ENCODE measurements at places on chromosomes 5 and 9.

DNA sequence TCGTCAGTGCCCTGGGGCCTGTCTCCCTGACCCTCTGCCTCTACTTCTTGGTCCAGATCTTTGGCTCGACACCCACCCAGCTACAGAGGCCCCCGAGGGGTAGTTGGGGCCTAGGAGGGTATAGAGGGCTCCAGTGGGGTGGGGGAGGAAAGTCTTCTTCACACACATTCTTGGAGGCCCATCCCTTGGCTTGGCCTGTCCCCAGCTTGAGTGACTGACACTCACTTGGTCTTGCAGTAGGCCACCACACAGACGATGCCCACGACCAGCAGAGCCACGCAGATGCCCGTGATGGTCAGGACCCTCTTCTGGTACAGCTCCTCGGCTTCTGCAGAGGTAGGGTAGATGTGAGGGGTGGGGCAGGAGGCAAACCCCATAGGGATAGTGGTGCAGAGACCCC, 59.8 kb downstream of the PSD2 start:
- DNase-seq, result no peak

DNA sequence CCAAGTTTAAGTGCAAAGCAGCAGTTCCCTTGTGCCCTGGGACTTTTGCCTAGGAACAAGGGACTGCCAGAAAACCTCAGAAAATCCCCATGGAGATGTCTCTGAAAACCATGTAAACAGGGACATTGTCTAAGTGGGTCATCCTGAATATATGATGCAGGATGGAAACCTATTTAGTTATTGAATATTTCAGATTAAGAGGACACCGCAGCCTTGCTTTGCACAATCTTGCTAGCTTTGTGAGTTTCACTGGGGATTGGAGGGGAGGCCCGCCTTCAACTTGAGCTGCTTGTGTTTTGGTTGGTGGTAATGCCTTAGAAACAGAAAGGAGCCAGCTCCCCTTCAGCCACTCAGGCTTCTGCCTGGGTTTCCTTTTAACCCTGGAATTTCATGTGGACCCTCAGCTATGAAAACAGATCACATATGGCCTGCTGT, 112.8 kb downstream of the C9orf152 start:
- no peak for DNase-seq

GRCh38 chr5:73812962-73813588, 187.1 kb downstream of the ARHGEF28 start:
- no peak for DNase-seq

- no peak for DNase-seq
These were observed 31.1 kb downstream of the CCNJL start for GRCh38 chr5:160281275-160281674.

GRCh38 chr5:79512049-79512448, 1.9 kb downstream of the HOMER1 start:
- no peak for DNase-seq

DNA sequence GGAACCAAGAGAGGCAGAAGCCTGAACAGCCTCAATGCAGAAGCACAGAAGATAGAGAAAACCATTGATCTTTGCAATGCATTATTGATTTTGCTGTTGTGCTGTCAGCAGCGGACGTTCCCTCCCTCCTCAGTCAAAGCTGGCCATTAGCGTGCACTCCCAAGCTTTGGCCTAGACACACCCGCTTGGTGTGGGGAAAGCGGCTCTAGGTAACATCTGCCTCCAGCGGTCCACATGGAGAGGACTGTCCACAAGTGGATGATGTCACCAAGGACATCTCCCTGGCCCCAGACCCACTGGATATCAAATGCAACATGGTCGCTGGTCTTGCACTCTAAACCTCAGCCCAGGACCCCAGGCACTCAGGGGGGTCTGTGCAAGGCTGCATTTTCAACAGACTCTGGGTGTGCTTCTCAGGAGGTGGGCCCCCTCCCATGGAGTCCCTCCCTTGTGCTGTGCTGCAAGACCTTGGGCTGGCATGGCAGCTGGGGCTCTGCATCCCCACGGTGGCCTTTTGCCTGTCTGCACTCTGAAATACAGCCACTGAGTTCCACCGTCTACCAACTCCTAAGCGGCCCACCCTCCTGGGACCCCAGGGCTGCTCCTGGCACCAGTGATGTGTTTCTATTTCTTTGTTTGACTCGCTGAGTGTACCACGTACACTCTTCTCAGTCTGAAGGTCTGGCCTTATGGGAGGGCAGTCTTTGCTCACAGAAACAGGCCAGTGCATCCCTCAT, 1.9 kb downstream of the SEMA4D start:
- DNase-seq, result no peak

- peak; percentile 41 for DNase-seq
These were observed 100.2 kb downstream of the PIK3R1 start for GRCh38 chr5:68315679-68316271.

DNA sequence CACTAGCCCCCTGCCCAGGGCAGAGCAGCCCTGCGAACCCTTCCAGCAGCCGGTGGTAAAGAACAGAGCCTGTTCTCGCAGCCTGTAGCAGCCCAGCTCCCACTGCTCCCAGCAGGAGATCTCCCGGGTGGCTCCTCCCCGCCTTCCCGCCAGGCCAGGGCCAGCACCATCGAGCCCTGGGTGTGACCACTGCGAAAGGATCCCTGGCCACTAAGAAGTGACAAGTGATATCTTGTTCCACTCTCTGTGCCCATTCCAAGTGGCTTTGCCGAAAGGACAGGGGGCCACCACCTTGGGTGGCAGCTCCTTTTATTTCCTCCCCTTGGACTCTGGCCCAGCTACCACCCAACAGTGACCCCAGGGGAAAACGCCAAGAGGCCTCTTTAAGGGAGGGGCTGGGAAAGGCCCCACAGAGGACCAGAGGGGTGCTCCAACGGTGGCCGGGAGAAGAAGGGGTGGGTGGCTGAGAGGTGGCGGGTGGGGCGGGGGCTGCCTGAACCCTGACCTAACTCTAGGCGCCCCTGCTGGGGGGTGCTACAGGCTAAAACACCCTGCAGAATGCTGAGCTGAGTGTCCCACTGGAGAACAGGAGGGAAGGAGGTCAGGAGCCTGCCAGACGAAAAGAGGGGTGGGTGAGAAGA, 1.6 kb downstream of the NACC2 start:
- no peak for DNase-seq

- DNase-seq, result no peak
These were observed 56.0 kb downstream of the SLC1A3 start for GRCh38 chr5:36662291-36662851.

DNA sequence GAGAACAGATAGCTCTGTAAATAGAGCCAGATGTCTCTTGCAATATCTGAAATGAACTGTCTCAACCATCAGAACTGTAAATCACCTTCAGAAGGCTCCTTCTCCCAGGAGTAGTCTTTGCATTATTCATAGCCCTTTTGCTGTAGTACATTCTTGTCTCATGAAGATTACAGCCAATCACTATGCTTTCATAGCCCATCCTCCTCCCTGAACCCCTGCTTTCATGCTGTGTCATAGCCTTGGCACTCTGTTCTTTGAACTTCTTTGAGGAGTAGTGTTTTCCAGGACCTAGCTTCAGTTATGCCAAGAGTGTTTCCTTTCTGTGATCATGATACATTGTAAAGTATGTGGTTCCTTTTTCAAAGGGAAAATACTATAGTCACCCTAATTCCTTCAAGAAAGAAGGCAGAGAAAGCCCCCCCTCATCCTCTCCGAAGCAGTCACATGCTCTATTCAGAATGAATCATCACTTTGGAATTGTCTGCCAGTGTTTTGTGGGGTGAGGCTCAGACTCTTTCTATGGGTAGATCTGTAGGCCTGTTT, 61.1 kb downstream of the GRIA1 start:
- DNase-seq, result no peak

GRCh38 chr5:167573370-167574127, 717.9 kb upstream of the WWC1 start:
- no peak for DNase-seq

DNA sequence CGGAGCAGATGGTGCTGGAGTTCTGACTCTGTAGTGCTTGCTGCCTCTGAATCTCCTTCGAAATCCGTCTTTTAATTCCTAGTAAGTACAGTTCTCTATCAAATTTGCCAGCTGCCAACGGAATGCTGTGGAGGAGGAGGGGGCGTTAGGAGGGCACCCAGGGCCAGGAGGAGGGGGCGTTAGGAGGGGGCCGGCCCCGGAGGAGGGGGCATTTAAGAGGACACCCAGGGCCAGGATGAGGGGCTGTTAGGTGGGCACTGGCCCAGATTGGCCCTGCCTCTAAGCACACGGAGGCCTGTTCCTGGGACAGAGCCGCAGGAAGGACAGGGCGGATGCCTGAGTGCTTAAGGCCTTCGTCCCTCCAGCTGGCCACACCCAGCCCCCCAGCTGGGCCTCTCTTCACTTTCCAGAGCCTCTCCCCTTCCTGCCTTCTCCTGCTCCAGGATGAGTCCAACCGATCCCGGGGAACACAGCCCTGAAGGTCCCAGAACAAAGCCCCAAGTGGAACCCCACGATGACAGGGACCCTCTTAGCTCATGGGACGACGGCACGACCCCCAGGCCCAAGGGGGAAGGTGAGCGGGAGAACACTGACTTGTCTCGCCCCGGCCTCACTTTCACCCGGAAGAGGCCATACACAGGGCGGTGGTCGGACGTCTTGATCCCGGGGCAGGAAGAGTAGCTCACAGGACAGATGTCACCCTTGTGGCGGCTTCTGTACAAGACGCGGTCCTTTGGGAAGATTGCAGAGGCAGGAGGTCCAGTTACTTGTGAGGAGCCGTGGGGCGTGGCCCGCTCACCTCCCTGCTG, 9.8 kb downstream of the INPP5E start:
- no peak for DNase-seq

DNA sequence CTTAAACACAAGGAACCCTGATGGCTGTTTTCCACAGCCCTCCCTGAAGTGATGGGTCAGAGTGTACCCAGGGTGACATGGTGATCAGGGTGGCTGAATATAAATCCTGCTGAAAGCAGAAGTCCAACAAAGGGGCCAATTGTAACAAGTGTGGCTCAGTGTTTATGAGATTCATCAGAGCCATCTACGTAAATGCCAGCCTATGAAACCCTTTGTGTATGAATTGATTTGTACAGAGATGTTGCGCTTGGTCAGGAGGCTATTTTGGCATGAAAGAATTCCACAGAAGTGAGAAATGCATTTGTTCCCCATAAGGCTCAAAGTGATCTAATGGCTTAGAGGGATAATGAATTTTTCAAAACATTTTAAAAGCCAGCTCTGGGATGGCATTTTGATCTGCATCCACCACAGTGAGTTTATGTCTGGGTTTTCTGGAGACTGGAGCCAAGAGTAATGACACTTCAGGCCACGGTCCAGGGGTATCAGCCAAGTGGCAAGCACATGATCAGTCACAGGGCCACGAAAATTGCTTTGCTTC, 12.4 kb downstream of the PRUNE2 start:
- DNase-seq, result no peak

- DNase-seq, result no peak
These were observed 21.9 kb downstream of the ANKH start for GRCh38 chr5:14849516-14850294.

DNA sequence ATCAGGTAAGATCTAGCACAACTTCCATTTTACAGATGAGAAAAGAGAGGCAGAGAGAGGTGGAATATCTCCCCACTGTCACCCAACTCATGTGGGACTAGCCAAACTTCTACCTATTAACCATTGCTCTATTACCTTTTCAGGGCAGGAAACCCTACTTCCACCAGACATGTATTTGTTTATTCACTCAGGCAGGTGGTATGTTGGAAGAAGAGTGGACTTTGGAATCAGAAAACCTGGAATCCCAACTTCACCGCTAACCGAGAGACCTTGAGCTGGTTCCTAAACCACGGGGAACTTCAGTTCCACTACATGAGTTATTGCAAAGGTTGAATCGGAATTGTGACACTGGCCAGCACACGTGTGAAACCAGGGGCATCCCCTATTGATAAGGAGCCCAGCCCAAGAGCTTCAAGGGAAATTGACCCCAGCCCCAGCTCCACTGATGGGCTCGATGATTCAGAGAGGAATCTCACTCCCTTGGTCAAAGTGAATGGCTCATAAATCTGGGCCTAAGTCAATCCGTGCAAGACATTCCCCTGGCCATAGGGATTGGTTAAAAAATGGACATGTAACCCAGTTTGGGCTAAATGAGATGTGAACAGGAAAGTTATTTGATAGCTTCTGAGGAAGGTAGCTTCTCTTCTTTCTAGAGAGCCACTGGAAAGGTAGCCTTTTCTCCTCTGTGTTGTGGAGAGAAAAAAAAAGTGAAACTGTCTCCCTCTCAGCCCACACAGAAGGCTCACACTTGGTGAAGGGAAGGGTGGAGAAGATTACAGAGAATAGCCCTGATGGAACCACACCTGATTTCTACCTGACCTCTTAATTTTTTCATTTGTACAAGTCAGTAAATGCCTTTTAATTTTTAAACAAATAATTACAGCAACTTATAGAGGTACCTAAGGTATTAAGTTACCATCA, 5.5 kb upstream of the GLIS3 start:
- no peak for DNase-seq

DNA sequence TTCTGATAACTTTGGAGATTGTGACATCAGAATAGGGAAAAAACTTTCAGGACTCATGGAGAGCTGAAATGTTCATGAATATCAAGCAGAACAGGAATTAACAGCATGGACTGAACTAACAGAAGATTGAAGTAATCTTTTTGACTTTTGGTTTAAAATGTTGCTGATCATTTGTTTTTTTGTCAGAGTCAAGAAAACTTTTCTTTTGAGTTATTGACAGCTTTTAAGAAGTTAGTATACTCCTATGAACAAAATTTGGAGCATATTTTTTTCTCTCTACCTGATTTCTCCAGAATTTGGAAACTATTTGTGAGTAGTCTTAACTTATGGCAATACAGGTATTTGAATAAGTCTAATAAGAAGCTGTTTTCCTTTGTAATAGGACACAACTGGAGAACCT, 244.3 kb upstream of the KLF9 start:
- DNase-seq, result no peak

DNA sequence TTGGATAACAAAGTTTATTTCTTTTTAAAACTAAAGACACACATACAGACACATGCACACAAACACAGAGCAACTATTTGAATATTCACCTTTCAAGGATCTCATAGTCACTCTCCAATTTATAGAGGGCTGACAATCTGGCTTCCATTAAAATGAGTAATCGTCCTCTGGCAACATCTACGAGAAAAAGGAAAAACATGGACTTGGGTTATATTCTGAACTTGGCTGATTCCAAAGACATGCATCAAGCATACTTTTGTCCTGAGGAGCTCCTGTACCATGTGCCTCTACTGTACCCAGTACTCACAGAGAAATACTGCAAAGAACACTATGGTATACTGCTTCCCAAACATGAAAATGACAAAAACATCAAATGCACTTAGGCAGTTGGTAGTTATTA, 15.4 kb downstream of the IARS1 start:
- DNase-seq, result no peak

DNA sequence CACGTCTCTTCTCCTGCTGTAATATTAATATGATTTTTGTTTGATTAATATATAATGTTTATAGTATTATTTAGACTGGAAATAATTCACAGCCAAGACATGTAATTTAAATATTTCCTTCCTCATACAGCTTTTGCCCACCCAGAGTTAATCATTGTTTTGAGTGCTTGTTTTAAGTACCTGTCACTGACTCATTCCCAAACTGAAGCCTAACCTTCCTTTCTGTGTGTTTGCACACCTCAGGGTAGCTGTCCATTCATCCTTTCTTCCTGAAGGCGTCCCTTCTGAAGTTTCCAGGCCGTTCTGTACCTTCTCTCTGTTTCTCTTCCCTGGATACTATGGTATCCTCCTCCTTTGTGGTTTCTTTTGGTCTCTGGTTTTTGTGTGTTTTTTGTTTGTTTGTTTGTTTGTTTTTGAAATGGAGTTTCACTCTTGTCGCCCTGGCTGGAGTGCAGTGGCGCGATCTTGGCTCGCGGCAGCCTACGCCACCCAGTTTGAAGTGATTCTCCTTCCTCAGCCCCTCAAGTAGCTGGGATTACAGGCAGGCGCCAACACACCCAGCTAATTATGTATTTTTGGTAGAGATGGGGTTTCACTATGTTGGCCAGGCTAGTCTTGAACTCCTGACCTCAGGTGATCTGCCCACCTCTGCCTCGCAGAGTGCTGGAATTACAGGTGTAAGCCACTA, 312.4 kb downstream of the DOCK8 start:
- DNase-seq, result no peak

All from activated CD4-positive, alpha-beta T cell treated with anti-CD3 and anti-CD28 coated beads, Interleukin-2, amount 50 U/mL, for 48 hours (primary cell).